ENCODE measurements at places on chromosomes 7 and 10.

DNA sequence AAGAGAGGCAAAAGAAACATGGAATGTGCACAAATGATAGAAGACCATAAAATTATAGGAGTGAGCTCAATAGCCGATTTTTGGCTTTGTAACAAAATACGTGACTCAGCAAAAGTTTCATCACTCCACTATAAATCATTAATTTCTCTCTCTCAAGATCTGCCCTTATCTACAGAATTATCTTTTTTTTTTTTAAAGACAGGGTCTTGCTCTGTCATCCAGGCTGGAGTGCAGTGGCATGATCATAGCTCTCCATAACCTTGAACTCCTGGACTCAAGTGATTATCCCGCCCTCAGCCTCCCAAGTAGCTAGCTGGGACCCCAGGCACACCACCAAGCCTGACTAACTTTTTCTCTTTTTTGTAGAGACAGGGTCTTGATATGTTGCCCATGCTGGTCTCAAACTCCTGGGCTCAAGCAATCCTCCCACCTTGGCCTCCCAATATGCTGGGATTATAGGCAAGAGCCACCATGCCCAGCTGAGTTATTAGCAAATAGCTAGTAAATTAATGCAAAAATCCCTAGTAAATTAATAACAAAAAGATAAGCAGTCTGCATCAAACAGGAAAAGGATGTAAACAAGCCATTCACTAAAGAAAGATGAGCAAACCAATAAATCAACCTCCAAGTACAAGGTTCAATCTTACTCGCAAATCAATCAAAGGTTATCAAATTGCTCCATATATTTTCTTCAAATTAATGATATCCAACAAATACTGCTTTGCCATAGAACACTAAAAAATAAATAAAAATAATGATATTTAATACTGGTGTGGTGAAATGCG is 450.7 kb downstream of the PARD3 start:
- no peak for DNase-seq

DNA sequence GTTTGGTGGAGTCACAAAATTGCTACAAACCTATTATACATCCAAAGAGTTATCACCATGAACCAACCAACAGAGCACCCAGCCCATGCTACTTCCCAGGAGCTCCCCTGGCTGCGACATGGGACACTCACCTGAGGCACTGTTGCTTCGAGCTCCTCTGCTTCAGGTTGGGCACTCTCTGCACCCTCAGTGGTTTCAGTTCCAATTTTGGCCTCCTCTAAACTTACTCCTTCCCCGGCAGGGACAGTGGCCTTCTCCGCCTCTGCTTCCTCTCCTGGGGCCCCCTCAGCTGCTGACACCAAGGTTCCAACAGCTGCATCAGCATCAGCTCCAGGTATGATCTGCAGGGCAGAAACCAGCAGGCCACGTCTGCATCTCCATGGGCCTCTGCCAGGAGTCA is 120.4 kb upstream of the TARP start:
- DNase-seq, result no peak

GRCh38 chr7:5356751-5357119 is 66.9 kb downstream of the TNRC18 start:
- no peak for DNase-seq

DNA sequence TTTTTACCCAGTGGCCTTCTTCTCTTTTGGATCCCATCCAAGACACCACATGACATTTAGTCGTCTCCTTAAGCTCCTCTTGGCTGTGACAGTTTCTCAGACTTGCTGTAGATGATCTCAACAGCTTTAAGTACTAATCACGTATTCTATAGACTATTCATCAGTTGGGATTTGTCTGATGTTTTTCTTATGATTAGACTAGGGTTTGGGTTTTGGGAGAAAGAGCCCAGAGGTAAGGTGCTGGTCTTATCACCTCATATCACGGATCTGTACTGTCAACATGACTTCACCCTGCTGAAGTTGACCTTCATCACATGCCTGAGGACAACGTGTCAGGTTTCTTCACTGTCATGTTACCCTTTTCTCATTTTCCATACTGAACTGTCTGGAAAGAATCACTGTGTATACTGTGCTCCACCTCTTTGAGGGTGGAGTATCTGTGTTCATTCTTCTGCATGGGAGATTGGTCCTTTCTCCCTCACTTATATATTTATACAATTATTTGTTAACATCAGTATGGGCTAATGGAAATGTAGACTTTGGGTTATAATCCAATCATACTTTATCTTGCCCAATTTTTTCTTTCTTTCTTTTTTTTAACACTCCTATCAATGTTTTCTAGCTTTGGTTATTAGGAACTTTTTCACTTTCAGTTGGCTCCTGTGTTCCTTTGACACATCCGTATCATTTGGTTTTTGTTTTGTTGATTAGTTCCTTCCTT is 6.4 kb upstream of the HKDC1 start:
- DNase-seq, result no peak

DNA sequence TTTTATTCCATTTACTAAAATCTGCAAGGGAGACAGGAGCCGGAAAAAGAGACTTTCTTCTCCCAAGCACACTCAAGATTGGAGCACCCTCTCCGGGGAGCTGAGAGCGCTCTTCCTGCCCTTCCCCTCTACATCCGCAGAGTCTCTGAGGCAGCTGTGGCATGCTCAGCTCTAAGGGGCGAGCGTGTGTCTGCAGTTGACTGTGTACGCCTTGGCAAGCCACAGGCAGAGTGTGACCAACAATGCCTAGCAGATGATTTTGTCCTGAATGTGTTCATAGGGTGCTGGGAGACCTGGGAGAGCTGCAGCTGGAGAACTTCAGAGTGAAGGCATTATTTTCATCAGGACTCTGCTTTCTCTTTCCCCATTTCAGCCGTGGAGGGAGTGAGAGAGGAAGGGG is 20.7 kb downstream of the MTURN start:
- no peak for DNase-seq

DNA sequence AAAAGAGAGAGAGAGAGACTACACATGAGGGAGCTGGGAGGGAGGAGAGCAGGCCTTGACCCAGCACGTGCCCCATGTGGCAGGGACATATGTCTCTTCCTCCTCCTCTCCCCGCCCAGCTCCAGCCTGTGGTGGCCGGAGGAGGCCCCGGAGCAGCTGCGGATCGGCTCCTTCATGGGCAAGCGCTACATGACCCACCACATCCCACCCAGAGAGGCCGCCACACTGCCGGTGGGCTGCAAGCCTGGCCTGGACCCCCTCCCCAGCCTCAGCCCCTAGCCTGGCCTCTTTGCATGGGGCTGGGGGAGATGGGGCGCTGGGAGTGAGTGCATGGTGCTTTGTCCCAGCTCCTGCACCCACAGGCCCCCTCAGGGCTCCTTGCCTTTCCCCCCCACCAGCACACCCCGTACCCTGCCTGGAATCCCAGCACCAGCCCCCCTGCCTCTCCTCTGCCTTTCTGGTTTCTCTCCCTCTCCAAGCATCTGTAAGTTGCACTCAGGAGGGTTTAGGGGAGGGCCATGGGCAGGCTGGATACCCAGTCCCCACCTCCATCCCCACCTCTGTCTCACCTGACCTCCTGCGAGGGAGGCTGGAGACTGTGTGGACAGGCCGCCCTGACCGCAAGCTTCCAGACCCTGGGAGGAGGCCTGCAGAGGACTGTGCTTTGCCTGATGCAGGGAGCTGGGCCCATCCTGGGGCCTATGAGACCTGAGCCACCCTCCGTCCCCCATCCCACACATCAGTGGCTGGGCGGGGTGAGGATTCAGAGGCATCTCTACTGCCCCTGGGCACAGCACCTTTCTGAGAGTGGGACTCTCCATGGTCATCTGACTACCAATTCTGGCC is 4.8 kb downstream of the UPK3B start:
- no peak for DNase-seq

GRCh38 chr7:18780266-18780665 is 284.7 kb downstream of the HDAC9 start:
- no peak for DNase-seq

- no peak for DNase-seq
Observed at GRCh38 chr7:109003742-109004141, 434.1 kb downstream of the DNAJB9 start.

GRCh38 chr10:121216295-121216694 is 365.1 kb downstream of the WDR11 start:
- no peak for DNase-seq

- no peak for DNase-seq
Observed at GRCh38 chr10:78416031-78417011, 382.7 kb downstream of the RPS24 start.

- DNase-seq, result no peak
Observed at GRCh38 chr7:4169455-4169854, 512.6 kb upstream of the FOXK1 start.

- no peak for DNase-seq
Observed at GRCh38 chr7:121624958-121625357, 228.8 kb upstream of the FAM3C start.

- DNase-seq, result no peak
Observed at GRCh38 chr10:52400562-52400961, 86.5 kb downstream of the DKK1 start.

- no peak for DNase-seq
Observed at GRCh38 chr10:74123081-74123480, 27.5 kb downstream of the AP3M1 start.

DNA sequence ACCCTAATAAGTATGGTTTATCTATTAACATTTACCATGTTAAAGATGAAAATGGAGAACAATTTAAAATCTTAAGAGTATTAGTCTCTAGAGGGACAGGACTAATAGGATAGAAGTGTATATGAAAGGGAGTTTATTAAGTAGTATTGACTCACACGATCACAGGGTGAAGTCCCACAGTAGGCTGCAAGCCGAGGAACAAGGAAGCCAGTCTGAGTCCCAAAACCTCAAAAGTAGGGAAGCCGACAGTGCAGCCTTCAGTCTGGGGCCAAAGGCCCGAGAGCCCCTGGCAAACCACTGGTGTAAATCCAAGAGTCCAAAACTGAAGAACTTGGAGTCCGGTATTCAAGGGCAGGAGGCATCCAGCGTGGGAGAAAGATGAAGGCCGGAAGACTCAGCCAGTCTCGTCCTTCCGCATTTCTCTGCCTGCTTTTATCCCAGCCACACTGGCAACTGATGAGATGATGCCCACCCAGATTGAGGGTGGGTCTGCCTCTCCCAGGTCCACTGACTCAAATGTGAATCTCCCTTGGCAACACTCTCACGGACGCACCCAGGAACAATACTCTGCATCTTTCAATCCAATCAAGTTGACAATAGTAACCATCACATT is 140.8 kb upstream of the FAM20C start:
- no peak for DNase-seq

GRCh38 chr10:98265403-98266378 is 2.3 kb downstream of the LOXL4 start:
- no peak for DNase-seq

All from stimulated activated CD8-positive, alpha-beta memory T cell treated with anti-CD3 and anti-CD28 coated beads, Interleukin-2, amount 100 ng/mL, for 48 hours (primary cell).